ENCODE measurements at places on chromosomes 5 and 9.

DNA sequence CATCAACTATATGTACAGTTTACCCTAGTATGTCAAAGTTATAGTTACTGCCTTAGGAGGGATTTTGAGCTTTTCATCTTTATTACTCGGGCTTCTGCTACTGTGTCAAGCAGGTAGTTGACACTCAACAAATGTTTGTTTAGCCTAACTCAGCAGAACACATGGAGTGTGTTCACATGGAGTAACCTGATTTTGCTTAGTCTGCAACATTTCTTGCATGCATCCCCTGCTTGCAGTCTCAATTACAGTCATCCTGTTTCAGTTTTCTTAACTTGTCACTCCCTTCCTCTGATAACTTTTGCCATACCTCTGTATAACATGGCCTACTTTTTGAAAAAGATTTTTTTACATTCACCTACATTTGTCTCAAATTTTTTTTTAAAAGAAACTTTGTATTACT is 135.5 kb downstream of the NMUR2 start:
- no peak for DNase-seq

- no peak for DNase-seq
Measured at GRCh38 chr5:55583578-55583977, 48.8 kb upstream of the PLPP1 start.

GRCh38 chr9:134505032-134505431 is 136.6 kb upstream of the COL5A1 start:
- DNase-seq = no peak

GRCh38 chr5:73693573-73694061 is 67.6 kb downstream of the ARHGEF28 start:
- DNase-seq = no peak

DNA sequence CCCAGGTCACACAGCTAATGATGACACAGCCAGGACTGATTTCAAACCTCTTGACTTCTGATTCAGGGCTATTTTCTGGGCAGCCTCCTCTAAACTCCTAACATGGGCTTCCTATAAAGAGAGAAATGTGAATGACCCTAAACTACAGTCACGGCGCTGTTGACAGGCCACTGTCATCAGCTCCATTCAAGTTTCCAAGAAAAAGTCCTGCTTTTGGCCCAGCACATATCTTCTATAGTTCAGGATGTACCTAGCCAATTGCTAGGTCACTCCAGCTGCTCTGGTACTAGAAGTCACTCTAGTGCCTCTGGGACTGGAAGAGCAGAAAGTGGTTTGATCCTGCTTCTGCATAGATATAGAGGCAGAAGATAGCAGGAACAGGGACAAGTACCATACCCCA is 64.9 kb upstream of the TARS1 start:
- DNase-seq = no peak

DNA sequence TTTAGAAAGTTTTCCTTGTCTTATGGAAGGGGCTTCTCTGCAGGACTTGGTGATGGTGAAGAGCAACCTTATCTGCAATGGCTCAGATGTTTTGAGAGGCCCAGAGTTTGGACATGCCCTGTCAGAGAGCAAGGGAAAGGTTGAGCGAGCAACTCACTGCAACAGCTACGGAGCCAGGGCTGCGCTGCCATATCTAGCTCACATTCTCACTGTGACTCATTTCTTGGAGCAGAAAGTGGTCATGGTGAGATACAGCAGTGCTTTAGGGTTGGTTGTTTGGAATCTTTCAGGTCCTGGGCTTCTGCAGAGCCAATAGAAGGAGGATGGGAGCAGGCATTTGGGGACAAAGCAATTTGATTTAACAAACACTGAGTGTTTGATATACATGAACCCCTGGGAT is 12.3 kb downstream of the GLRA1 start:
- no peak for DNase-seq

GRCh38 chr9:1978941-1979340 is 36.2 kb upstream of the SMARCA2 start:
- DNase-seq = no peak

GRCh38 chr5:179241764-179242370 is 103.4 kb downstream of the ADAMTS2 start:
- DNase-seq = no peak

- DNase-seq = no peak
Measured at GRCh38 chr9:128371630-128372117, 500 bp downstream of the URM1 start.

- DNase-seq = no peak
Measured at GRCh38 chr5:59356813-59357380, 536.6 kb downstream of the PDE4D start.

GRCh38 chr5:93585041-93585766 is 2.2 kb downstream of the NR2F1 start:
- DNase-seq = no peak

- no peak for DNase-seq
Measured at GRCh38 chr9:83957248-83957513, 22.8 kb downstream of the HNRNPK start.

GRCh38 chr9:93543117-93543516 is 33.3 kb upstream of the PHF2 start:
- no peak for DNase-seq

- no peak for DNase-seq
Measured at GRCh38 chr5:149614034-149614907, 33.0 kb downstream of the ARHGEF37 start.

GRCh38 chr5:39547553-39548154 is 122.9 kb upstream of the DAB2 start:
- DNase-seq = no peak

GRCh38 chr5:133698259-133698554 is 85.9 kb upstream of the FSTL4 start:
- DNase-seq = no peak

- DNase-seq = no peak
Measured at GRCh38 chr5:140214831-140215230, 39.8 kb downstream of the CYSTM1 start.
